ENCODE measurements at places on chromosomes 4 and X.

DNA sequence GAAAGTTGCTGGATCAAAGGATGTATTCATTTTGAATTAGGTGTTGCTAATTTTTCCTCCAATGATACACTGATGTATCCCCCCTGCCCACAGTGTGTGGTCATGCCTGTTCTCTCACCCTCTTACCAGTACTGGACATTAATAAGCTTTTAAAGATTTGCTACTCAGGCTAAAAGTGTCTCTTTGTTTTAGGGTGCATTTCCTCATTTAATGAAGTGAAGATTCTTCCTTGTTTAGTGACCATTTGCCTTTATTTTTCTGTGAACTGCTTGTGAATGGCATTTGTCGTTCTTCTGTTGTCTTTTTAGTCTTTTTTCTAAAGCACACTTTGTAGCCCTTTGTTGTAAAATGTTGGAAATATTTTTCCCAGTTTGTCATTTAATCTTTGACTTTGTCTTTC, 5.0 kb downstream of the MSMO1 start:
- no peak for DNase-seq

DNA sequence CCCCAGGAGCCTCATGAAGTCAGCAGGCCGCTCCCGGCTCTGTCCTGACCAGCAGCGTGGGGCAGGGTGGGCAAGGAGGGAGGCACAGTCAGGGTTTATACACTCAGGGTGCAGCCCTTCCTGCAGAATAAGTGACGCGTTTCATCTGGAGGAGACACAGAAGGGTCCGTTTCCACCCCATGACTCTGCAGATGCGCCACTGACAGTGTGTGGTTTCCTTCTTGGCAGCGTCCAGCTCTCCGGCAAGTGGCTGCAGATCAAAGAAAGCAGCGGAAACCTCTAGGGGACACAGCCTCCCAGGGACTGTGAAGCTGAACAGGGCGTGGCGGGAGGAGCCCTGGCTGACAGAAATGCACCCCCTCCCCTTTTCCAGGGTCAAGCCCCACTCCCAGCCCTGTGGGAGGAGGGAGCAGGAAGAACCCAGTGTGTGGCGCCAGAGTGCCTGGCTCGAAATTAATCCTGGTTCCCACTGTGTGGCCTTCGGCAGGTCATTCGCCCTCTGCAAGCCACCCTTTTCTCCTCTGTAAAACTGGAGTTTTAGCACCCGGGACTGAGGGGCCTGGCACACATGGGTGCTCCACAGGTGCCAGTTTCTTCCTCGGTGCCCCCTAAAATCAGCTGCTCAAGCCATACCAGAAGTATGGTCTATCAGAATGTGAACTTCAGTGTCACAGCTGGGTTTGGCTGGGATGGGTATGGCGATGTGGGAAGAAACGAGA, 17.3 kb upstream of the TBC1D14 start:
- DNase-seq = no peak

DNA sequence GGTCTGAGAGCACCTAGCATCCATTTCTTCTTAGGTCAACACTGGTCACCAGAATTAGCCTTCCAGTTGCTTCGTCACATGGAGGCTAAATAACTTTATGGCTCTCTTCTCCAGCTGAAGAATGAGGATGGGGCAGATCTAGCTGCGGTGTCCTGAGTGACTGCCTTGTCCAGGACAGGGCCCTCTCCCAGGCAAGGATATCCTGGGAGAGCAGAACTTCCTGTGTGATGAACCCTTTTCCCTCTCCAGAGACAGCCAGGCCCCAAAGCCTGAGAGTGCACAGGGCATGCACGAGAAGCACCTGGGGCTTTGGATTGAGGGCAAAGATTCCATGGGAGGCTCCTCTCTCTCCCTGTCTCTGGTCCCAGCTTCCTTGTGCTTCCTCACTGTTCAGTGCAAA, 108.2 kb upstream of the MAMLD1 start:
- no peak for DNase-seq

DNA sequence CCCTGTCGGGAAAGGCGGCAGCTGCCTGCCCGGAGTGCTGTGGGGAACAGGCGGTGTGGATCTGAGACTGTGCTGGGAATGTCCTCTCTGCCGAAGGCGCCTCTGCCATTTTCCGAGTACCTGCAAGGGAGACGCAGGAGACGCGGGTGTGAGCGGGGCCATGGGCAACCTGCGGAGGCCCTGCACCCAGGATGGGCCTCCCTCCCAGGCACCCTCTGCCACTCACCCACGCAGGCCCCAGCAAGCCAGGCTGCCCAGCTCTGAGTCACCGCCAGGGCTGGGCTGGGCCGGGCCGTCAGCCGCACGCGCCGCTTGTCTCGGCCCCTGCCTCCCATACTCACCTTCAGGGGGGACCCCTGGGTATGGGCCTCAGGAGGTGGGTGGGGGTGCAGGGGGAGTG, 3.5 kb upstream of the FGFR3 start:
- no peak for DNase-seq

GRCh38 chrX:20393944-20394343, 127.2 kb upstream of the RPS6KA3 start:
- DNase-seq = no peak

GRCh38 chr4:128519163-128519830, 231.7 kb upstream of the PGRMC2 start:
- no peak for DNase-seq

GRCh38 chr4:128697323-128697722, 112.2 kb upstream of the JADE1 start:
- no peak for DNase-seq

- DNase-seq = no peak
Observed at GRCh38 chr4:6719611-6720179, 3.7 kb downstream of the BLOC1S4 start.

DNA sequence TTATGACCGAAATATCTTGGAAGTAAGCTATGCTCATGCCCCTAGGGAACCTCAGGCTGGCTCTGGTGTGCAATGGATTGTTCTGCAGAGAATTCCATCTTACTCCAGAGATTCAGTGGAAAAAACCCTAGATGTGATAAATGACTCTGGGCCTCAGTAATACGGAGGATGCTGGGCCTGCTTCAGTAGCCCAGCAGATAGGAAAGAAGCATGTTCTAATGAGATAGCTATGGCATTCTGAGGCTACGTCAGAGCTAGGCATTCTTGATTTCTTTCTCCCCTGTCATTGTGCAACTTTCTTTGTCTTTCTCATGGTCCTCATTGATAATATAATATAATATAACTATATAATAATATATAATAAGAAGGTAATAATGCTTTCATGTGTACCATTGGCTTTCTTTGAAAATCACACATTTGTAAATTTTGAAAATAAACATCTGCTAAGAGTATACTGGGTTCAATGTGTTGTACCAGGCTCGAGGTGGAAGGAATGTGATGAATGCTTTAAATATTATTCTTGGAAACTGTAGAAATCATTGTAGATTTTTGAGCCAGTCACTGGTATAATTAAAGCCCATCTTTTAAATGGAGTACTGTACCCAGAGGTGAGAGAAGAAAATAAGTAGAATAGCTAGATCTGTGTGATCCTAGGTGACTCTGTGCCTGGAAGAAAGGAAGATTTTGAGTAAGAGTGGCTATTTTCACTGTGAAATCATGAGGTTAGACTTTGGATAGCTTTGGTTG, 152.0 kb downstream of the IL15 start:
- no peak for DNase-seq

- DNase-seq = no peak
Observed at GRCh38 chrX:40267334-40268187, 169.8 kb upstream of the BCOR start.

- no peak for DNase-seq
Observed at GRCh38 chrX:136863826-136864225, 16.7 kb downstream of the RBMX start.

- no peak for DNase-seq
Observed at GRCh38 chrX:142428916-142429315, 223.8 kb upstream of the MAGEC2 start.

GRCh38 chr4:158870626-158871334, 102.0 kb downstream of the FNIP2 start:
- no peak for DNase-seq

- no peak for DNase-seq
Observed at GRCh38 chr4:3821580-3822229, 55.5 kb downstream of the ADRA2C start.

DNA sequence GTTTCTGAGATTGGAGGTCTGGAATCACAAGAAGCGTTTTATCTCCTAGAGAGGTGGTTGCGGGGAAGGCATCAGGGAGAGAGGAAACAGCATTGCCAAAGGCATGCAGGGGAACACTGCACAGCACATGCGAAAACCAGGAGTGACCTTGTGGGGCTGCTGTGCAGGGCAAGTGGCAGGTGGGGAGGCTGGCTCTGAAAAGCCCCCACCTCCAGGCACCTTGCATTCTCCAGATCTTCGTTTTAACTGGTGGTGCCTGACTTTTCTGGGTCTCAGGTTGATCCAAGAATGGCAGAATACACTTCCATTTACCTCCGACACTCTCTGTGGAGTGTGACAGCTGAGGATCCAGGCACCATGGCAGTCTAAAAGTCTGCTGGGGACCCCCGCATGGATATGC, 209.4 kb upstream of the LEF1 start:
- no peak for DNase-seq

DNA sequence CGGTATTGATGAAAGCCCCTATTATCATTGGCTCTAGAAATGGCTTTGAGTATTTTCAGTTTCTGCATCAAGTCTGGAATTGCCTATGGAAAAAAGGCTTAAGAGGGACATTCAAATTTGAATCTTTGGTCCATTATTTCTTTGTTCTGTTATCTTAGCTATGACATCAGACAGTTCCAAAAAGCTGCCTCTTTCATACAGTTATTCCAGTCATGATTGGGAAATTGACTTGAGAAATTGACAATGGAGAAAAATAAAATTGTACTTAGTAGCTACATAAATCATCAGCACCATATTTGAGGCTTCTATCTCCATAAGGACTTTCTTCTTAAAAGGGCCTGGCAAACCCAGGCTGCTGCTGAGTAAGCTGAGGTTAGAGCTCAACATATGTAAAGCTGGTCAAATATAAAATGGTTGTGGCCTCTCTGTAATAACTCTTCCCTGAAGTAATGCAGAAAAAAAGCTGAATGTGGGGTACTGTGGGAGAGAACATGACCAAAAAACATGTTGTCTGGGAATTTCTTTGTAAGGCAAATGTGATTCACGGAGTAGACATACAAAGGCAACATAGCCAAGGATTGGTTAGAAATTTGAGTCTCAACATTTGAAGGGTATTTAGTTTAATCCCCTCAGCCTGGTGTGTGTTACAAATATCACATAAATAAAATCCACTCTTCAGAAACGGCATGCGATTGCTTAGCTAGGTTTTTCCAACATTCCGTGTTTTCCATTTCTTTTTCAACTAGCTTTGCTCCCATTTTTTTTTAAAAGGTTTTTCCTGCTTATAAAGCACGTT, 100.9 kb downstream of the LNX1 start:
- no peak for DNase-seq

DNA sequence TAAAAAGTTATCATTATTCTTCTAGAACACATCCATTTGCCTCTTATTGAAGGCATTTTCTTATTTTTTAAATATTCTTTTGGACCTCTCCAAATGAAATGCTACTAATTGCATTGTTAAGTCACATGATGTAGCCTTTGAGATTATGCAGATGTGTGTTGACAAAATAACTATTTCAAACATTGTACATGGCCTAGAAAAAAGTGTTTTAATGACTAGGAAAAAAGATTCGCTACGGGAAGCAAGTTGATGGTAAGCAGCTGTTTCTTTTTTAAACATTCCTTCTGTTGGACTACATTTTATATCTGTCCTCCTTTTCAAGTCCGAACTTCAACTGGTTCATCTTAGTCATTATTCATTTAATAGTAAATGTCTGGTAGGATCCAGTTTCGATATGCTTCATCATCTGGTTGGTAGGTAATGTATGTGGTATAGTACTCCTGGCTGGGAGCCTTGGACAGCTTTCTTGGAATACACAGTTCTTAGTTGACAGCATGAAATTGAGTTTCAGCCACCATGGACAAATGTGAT, 34.3 kb upstream of the GUCY1A1 start:
- no peak for DNase-seq

DNA sequence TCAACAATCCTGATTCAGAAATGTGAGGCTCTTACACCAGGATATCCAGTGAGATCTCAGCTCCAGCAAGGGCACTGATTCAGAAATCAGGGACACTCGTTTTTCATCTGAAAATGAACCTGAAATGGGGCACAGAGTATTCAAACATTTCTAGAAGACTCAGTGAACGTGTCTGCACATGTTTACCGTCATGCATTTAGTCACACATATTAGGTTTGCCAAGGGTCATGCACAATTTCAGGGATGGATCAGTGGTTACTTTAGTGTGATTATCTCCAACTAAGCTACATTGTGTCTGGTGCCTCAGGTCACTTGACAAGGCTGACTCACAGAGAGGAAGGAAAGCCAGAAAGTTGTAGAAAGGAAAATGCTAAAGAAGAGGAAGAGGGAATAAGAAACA, 33.6 kb upstream of the SPANXN2 start:
- no peak for DNase-seq

DNA sequence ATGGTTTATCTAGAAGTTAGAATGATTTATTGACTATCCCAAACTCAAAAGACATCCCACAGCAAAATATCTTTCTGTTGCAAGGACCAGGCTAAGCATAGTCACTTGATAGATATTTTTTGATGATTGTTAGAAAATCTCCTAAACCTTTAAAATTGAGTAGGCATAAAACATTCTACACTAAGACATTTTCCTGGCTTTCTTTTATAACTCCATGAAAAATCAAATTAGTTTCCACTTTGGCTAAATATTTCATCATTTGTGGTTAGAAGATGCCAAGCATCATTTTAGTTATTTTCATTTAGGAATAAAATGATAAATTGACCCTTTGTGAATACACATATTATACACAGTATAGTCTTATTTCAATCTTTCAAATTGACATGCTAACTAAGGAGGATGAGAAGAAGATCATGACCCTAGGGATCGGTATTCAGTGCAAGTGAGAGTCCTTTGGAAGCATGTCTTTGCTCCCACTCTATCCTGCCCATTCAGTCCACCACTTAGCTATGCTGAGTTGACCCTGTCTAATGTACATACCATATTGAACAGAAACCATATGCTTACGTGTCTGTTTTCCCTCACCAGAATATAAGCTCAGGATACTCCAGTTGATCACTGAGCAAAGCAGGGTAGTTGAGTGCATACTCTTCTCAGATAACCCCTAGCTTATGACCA, 136.6 kb upstream of the OTUD4 start:
- DNase-seq = no peak

- no peak for DNase-seq
Observed at GRCh38 chr4:94491322-94491721, 39.6 kb downstream of the PDLIM5 start.

Measured in activated CD4-positive, CD25-positive, alpha-beta regulatory T cell (primary cell).